ENCODE measurements at places on chromosomes 2 and 18.

- DNase-seq = no peak
Observed at GRCh38 chr2:238492840-238493239, 66.1 kb downstream of the ASB1 start.

GRCh38 chr2:106781196-106781595 is 104.8 kb downstream of the ST6GAL2 start:
- DNase-seq = no peak

DNA sequence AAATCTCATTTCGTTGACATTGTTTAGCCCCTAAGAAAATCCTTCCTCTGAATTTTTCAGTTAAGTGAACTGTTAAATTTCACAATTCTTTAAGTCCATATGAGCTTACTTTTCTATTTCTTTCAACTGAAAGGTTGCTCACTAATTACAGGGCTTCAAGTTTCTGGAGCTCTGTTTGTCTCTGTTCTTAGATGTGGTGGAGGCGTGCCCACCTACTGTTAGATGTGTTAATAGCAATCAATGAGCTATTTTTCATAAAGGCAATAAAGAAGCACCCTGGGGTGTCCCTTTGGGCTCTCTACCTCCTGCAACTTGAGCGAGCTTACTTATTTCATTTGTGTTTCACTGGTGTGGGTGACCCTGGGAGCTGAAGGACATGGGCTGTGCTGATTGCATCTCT is 25.0 kb downstream of the CREG2 start:
- no peak for DNase-seq

GRCh38 chr2:100554798-100555407 is 7.9 kb upstream of the PDCL3 start:
- DNase-seq = no peak

- DNase-seq = no peak
Observed at GRCh38 chr18:74402806-74403433, 54.2 kb downstream of the DIPK1C start.

DNA sequence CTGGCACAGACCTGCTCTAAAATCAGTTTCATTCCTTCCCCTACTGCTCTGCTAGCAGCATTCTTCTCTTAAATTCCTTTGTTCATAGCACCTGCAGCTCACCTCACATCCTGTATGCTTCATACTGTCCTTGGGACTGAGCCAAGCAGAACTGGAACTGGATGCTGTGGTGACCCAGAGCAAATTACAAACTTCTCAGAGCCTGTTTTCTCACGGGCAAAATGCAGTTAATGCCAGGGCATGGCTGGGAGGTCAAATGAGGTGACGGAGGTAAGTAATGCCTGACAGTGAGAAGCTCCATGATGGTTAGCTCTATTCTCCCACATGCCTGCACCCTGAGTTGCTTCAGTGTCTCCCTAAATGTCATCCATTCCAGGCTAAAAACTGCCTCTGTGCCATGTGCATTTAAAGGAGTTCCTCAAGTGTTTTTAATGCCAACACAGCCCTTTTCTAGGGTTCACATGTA is 29.7 kb downstream of the C2orf42 start:
- DNase-seq = no peak

DNA sequence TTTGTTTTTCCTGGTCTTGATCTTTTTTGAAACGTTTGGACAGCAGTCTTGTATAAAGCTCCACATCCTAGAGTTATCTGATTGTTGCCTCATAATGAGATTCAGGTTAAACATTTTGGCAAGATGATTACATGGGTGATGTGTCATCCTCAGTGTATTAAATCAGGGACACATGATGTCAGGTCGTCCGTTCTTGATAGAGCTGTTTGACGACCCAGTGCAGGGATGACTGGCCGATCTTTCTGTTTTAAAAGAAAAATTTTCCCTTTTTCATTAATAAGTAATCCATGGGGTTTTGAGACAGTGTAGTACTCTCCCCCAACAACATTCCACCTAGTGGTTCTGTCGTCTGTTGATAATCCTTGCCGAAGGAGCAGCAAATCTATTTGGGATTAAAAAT is 44.5 kb upstream of the SERPINB2 start:
- no peak for DNase-seq

DNA sequence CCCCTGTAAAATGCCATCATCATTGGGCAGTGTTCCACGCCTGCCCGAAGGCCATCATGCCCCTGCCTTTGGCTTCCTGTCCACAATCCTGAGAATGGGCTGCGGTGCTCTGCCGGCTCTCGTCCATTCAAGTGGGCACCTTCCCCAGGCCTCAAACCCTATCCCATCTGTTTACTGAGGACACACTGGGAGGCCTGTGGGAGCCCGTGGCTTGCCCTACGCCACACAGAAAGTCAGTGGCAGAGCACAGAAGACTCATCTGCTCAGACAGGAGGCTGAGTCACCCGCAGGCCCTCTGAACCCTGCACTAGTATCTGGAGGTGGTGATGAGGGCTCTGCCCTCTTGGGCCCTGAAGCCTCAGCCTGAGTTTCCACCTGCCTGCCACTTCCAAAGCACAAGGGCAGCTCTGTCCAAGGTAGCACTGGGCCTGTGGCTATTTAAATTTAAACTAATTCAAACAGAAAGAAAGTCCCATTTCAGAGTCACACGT is 19.1 kb upstream of the ANKRD53 start:
- DNase-seq = no peak

DNA sequence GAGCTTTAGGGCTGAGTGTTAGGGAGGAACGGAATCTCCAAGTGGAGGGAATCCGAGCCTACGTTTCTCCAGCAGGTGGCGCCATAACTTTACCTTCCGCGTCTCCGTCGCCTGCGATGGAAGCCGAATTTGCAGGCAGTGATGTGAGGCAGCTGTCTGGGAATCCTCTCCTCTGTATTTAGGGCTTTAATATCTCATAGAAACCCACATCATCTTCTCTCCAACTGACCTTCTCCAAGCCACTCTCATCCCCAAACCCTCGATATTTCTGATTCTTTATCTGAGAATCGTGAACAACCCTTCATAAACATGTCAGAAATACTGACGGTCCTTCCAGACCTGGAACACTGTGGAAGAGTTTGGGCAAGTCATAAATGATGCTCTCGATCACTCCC is 27.5 kb downstream of the SIX2 start:
- DNase-seq = peak; percentile 53

DNA sequence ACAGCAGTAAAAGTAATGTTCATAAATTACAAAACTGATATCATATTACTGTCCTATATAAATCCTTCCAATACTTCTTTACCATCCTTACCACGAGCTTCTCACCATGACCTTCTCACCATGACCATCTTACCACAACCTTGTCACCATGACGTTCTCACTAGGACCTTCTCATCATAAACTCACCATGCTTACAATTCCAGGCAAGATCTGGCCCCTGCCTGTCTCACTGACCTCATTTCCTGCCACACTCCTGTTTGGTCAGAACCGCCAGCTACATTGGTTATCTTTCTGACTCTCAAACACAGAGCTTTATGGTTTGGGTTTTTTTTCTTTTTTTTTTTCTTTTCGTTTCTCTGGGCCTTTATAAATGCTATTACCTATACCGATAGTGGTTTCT is 827.6 kb downstream of the RNF144A start:
- DNase-seq = no peak

GRCh38 chr18:75131381-75132000 is 77.4 kb downstream of the PTGR3 start:
- DNase-seq = no peak

DNA sequence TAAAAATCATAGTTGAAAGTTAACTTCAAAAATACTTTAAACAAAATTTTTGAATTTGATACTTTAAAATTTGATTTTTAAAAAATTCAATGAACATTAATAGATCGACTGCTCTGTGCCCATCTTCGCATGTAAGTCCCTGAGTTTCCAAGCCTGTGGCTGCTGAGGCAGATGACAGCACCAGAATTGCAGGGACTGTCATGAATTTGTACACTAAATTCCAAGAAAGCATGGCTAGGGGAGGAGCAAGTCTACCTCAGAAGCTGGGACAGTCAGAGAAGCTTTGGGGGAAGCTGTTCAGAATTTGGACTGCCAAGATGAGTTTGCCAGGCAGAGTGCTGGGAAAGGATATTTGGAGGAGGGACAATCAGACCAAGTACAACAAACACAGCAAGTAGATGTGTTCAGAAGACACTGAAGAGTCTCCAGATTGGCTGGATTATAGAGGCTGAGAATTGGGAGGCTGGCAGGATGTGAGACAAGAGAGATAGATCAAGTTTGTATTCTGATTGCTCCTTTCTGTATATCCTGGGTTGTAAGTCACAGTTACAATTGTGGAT is 79.0 kb downstream of the ASXL3 start:
- DNase-seq = no peak

GRCh38 chr2:56009758-56010458 is 86.3 kb upstream of the EFEMP1 start:
- no peak for DNase-seq

- DNase-seq = no peak
Observed at GRCh38 chr2:33484042-33484621, 7.7 kb downstream of the RASGRP3 start.

GRCh38 chr18:41693008-41693407 is 262.0 kb upstream of the PIK3C3 start:
- DNase-seq = no peak

DNA sequence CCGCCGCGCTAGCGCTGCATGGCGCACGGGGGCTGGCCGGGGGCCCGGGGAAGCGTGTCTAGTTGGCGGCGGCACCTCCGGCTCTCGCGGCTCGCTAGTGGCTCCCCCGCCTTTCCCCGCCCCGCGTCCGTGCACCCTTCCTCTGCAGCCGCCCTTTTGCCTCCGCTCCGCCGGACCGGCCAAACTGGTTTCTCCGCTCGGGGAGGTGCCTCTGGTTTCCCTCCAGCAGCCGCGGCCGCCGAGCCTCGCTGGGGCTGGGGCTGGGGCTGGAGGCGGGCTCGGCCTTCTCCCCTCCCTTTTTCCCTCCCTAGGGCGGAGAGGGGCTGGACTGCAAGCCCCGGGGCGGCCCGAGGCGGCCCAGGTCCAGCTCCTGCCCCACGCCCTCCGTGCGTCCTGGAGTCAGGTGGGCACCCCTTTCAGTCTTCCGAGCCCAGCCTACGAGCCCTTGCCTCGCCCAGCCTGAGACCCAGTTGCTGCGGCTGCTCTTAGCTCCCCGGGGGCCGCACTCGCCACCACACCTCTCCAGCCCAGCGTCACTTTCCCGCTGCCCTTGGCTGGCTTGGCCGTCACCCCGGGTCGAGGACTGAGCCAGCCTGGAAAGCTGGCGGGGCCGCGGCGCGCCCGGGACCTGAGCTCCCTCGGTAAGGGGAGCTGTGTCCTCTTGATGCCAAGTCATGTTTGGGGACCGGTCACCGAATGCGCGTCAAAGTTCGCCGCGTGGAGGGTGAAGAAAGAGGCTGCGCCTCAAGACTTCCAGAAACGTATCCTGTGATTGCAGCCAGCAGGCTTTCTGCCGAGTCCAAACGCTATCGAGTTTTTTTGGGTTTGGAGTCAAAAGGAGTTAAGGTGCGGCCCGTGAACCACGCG is at the start of gene ATP8B1:
Gene ATP8B1, minus strand, starts transcription at position 213 of the 867 bp plus-strand sequence. CDS start 71,508 bp downstream, outside the sequence.
- DNase-seq = no peak

GRCh38 chr18:73136134-73136533 is 268.3 kb upstream of the NETO1 start:
- no peak for DNase-seq

DNA sequence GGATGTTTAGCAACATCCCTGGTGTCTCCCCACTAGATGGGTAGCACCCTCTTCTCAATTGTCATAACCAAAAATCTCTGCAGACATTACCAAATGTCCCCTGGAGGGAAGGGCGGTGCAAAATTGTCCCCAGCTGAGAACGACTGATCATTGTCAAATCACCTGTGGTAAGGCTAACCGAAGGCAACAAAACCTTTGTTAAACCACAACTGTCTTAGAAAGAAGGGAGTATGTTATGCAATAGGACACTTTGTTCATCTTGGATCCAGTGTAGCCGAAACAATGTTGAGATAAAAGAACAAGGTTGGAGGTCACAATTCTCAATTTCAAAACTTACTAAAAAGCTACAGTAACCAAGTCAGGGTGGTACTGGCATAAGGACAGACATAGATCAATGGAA is 50.3 kb upstream of the ST3GAL5 start:
- DNase-seq = no peak

DNA sequence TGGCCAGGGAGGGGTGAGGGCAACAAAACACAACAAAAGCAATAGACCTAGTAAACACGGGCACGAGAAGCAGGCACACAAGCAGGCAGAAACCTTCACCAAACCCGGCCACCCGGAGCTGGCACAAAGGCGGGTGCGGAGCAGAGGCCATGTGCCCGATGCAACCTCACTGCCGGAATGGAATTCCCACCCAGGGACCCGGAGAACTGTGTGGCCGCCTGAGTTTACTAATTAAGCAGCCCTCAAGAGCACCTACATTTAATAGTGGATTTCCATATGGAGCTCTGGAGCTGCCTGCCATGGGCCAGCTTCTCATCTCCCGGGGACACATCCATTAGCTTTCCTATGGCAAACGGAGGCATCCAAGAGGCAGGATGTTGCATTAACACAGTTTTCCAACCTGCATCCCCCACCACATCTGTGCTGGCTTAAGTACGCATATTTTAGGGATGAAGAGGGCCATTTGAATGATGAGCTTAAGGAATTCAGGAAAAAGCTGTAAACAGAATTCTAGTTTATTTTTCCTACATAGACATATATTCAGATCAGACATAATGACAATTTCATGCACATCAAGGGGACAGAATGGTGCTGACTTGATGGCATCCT is 104.5 kb upstream of the SMIM21 start:
- no peak for DNase-seq

GRCh38 chr2:207226243-207226642 is 60.5 kb upstream of the KLF7 start:
- no peak for DNase-seq

DNA sequence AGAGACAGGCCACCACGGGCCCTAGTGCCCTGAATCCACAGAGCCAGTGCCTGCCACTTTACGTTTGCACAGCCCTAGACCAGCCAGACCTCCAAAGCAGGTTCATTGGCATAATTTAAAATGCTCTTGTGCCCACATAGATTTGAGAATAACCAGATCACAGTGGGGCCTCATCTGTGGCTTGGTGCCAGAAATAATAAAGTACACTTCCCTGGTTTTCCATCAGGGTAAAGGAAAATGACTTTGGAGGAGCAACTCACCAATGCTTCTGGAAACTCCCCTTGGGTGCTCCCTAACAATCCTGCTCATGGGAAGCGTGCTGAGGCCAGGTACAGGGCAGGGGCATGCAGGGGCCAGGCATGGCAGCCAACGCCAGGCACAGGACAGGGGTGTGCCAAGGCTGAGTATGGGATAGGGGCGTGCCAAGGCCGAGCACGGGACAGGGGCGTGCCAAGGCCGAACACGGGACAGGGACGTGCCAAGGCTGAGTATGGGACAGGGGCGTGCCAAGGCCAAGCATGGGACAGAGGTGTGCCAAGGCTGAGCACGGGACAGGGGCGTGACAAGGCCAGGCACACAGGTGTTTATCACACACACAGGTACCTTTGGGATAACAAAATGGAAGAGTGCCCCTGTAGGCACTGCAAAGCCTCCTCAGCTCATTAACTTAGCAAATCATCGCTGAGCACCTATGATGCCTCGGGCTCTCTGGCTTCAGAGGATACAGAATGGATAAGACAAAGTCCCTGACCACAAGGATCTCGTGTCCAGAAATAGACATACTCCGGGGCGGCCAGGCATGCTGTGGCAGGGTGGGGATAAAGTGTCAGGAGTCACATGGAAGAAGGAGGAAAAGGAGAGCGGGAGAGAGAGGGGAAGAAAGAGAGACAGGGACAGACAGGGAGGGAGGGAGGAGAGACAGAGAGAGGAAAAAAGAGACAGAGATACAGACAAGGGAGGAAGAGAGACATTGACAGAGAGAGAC is 334.7 kb downstream of the EIPR1 start:
- DNase-seq = no peak

GRCh38 chr18:23203891-23204432 is 68.7 kb downstream of the CABLES1 start:
- DNase-seq = no peak

GRCh38 chr2:231955758-231956472 is 5.6 kb upstream of the DIS3L2 start:
- no peak for DNase-seq
